Bronchial epithelial cell (primary cell): ENCODE measurements at places on chromosomes 2 and 18. TPM values are rescaled to one million over a fixed set of nuclear protein-coding genes. Genes with fewer than 3 reads are reported as not detected.

- no peak for DNase-seq
Observed at GRCh38 chr2:157172866-157173578, 84.5 kb upstream of the GALNT5 start.

- DNase-seq = no peak
Observed at GRCh38 chr18:79784965-79785770, 12.6 kb upstream of the KCNG2 start.

DNA sequence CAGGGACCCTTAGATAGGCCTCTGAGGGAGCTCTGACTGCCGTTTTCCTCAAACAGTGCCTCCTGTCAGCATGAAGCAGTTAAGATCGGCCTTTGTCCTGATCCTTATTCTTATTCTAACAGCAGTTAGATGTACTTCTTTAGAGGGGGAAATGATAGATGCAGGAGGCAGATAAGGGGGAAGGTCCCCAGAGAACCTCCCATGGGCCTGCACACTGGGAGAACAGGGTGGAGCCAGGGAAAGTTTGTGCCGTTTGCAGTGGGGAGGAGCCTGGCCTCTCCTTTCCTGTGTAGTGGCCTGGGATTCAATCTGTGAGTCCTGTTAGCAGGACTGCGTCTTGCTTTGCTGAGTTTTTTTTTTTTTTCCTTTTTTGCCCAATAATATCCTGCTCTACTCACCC, 7.9 kb upstream of the INPP4A start:
- DNase-seq = no peak

GRCh38 chr2:12379143-12379542, 337.6 kb upstream of the TRIB2 start:
- no peak for DNase-seq

Gene DQX1
- 1.6 and 5.6 TPM in 2 replicates for total RNA-seq
